ENCODE measurements at places on chromosomes 2 and 18. TPM values are rescaled to one million over a fixed set of nuclear protein-coding genes. Genes with fewer than 3 reads are reported as not detected.

GRCh38 chr2:80302314-80303005, 2.1 kb downstream of the LRRTM1 start:
- no peak for DNase-seq

GRCh38 chr18:62450546-62451410, 72.0 kb upstream of the ZCCHC2 start:
- DNase-seq, result peak; percentile 98

DNA sequence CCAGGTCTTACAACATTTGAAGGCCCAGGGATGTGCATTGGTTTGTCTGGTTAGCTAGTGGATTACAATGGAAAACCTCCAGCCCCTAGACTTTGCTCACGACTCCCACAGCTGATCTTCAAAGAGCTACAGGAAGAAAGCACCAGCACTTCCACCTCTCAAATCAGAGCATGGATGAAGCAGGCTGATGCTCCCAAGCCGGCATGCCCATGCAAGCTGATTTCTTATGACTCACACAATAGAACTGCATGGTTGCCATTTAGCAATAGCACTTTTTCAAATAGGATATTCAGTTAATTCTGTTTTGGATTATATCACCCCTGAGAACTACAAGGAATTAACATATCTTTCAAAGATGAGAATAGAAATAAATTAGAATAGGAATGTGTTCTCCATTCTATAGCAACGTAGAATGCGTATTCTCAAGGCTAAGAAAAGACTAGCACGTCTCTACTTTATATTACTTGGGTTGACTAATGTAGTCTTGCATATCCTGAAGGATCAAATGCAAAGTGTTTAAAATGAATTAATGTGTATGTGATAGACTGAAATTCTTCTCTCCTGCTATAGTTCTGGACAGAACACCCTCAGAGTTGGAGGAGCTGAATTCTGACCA, 292.4 kb downstream of the TRIB2 start:
- DNase-seq, result peak; percentile 26

GRCh38 chr2:158015428-158016076, 86.1 kb upstream of the UPP2 start:
- no peak for DNase-seq

GRCh38 chr2:29166242-29167039, 51.2 kb downstream of the CLIP4 start:
- DNase-seq, result no peak

GRCh38 chr2:226184940-226185615, 614.5 kb downstream of the IRS1 start:
- peak; percentile 80 for DNase-seq

DNA sequence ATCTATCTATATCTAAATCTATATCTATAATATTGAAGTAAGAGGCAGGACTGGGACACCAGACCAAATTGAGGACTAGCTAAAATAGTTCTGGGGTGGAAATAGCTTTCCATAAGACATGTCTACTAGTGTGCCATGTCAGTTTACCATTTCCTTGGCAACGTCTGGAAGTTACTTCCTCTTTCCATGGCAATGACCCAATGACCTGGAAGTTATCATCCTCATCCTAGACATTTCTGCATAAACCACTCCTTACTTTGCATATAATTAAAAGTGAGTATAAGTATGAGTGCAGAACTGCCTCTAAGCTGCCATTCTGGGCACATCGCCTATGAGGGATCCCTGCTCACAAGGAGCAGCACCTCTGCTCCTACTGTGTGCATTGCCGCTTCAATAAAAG, 734.0 kb upstream of the GCFC2 start:
- no peak for DNase-seq

GRCh38 chr2:237324837-237325236, 89.1 kb downstream of the COL6A3 start:
- DNase-seq, result no peak

GRCh38 chr2:231132129-231132528, 7.3 kb upstream of the HTR2B start:
- DNase-seq, result peak; percentile 77

The BIN1 gene
- total RNA-seq, result 174 TPM

The FLACC1 gene
- 1.3 TPM for total RNA-seq

The TUBA3D gene
- 2.0 TPM for total RNA-seq

The SALL3 gene
- not detected for total RNA-seq

The POTEI gene
- not detected for total RNA-seq

The NYAP2 gene
- not detected for total RNA-seq

The DNAH7 gene
- total RNA-seq, result 0.26 TPM
